ENCODE measurements at places on chromosomes 6 and 20.

DNA sequence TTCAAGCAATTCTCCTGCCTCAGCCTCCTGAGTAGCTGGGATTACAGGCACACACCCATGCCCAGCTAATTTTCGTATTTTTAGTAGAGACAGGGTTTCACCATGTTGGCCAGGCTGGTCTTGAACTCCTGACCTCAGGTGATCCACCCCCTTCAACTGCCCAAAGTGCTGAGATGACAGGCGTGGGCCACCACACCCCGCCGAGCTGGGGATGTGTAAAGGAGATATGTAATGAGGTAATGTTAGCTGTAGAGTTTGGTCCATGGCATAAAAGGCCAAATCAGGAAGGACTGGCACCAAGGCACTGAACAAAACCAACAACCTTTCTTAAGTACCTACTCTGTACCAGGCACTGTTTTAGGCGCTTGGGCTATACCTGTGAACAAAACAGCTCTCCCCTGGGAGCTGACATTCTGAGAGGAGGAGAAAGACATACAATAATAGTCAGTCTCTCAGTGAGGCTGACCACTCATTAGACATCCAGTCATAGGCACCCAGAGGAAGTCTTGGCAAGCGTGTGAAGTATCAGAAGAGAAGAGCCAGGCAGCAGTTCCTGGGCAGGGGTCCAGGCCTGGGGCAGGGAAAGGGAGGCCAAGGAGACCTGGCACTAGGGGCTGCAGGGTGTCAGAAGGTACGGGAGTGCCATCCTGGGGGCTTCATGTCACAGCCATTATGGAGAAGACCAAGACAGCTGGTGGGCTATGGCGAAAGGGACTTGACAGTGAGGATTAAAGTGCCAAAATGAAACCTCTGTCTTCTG is 164.8 kb upstream of the DTNBP1 start:
- DNase-seq = no peak

GRCh38 chr6:20024978-20025377 is 187.3 kb downstream of the MBOAT1 start:
- no peak for DNase-seq

DNA sequence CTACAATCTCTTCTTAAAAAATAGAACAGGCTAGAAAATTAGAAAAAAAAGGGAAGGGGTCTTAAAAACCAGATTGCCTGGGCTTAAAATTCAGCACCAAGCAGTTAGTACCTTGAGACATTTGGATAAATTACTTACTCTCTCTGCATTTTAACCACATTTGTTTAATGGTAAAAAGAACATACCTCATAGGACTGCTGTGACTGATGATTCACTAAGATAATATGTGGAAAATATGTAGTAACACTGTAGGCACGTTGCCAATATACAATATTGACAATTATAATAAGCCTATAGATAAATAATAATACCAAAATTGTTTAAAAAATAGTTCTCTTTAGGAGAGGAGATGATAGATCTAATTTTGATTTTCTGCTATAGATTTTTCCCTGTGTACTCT is 750.4 kb downstream of the TENT5A start:
- no peak for DNase-seq

DNA sequence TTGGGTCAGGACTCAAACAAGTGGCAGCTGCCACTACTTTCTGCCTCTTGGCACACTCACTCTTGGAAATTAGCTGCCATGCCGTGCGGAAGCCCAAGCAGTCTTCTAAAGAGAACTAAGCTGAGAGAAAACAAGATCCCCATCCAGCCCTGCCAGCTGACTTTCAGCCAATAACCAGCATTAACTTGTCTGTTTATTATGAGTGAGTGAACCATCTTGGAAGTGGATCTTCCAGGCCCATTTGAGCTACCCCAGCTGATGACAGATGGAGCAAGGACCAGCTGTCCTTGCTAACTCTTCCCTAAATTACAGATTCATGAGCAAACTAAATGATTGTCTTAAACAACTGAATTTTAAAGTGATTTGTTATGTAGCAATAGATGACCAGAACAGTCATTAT is 73.9 kb upstream of the RBM24 start:
- DNase-seq = no peak

GRCh38 chr6:85493389-85493788 is 43.5 kb downstream of the NT5E start:
- DNase-seq = no peak

- no peak for DNase-seq
Measured at GRCh38 chr6:31567531-31568370, 4.3 kb upstream of the LTA start.
